ENCODE measurements at places on chromosomes 2 and 18.

- DNase-seq, result no peak
Observed at GRCh38 chr18:69308619-69309018, 92.1 kb upstream of the DOK6 start.

DNA sequence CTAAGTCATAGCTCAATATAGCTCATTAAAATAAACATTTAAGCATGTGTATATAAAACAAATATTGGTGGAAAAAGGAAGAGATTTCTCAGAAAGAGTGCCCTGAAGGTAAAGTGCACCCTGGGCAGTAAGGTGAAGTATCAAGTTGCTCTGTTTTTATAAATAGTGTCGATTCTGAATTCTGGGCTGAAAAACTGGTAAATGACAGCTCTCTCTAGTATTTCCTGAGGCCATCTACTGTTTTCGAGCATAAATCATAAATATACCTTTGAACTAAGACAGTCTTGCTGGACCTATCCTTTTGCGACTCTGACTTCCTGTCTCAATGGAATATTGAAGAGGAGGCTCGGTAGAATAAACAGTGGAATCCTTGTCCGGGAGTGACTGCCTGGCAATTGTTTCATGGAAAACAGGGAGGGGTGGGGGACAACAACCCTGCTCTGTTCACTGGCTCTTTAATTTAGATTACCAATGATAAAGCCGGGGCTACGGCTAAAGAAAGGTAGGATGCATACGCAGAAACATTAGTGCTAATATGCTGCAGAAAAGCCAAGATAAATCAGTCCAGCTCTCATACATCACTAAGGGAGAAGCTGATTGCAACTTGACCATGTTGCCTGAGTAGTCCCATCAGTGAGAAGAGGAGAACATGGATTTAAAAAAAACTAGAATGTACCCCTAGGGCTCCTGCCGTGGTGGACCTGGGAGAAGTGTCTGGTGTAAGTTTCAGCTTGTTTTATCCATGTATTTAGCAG is 124.1 kb downstream of the RAPGEF4 start:
- DNase-seq, result no peak

- no peak for DNase-seq
Observed at GRCh38 chr18:77872166-77872565, 622.5 kb downstream of the GALR1 start.

DNA sequence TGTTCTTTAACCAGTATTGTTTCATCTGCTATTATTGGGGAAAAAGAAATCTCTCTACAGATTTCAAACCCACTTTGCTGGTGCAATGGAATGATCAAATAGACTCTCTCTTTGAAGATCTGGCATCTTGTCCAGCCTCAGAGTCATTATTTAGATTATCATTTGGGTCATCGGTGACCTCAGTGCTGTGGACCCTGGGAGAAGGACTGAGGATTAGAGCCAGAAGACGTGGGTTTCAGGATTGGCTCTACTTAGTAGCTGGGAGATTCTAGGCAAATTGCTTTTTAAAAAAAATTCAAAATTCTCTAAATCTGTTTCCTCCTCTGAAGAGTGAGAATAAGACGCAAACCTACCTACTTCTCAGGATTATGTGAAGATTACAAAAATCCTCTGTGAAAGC is 107.6 kb upstream of the CTAGE1 start:
- no peak for DNase-seq

DNA sequence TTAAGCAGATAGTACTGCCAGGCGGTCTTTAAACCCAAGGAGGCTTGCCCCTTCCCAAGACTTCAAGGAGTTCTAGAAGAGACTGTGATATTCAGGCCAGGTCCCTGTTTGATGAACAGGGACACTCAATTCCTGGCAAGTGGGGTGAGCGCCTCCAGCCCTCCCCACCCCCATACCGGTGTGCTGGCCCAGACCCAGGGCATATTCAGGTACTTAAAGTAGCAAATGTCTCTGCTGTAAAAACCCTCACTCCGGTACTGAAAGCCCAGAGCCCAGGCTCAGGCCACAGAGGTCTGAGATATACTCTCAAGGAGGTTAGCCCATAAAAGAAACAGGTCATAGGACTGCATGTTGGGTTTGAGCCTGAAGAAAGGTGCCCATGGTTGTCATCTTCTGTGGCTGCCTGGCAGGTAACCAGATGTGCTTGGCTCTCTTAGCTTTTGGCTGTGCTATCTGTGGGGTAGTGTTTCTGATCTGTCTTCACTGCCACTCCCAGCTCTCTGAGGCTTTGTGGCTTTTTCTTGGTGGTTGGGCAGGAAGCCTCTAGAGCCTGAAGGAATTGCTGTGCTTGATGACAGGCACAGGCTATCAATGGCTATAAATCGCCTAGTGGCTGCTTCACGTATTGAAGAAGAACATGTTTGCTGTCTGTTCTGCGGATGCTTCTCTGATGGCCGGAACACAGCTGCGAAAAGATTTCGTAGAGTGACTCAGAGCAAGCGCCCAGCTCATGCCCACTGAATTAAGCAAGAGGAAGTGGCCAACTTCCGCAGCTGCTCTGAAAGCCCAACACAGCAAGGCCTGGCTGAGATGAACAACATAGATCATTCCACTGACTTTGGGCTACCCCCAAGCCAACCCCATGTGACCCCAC is 63.3 kb upstream of the ALPP start:
- no peak for DNase-seq

DNA sequence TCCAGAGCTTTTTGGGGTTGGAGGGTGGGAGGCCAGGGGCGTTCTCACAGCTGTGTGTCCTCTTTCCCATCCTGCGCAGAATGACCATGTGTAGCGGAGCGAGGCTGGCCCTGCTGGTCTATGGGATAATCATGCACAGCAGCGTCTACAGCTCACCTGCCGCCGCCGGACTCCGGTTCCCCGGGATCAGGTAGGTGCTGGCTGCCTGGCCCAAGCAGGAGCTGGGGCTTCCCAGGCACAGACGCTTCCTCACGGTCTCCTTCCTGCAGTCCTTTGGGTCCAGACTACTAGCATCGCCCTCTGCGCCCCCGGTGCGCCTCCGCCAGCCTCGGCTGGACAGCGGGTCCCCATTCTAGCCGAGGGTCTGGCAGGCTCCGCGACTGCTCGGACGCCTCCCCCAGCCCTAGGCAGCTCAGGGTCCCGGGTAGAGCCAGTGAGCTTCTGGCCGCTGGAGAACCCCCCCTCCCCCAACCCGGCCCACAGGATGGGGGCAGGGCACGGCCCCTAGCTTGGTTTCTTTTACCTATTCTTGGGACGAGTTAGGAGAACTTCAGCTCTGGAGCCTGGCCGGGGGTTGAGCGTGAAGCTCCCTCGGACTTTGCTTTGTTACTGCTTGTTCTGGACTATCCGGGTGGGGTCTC is 756 bp downstream of the ADCYAP1 start:
- no peak for DNase-seq

- DNase-seq, result no peak
Observed at GRCh38 chr18:79603321-79604204, 76.0 kb upstream of the CTDP1 start.

DNA sequence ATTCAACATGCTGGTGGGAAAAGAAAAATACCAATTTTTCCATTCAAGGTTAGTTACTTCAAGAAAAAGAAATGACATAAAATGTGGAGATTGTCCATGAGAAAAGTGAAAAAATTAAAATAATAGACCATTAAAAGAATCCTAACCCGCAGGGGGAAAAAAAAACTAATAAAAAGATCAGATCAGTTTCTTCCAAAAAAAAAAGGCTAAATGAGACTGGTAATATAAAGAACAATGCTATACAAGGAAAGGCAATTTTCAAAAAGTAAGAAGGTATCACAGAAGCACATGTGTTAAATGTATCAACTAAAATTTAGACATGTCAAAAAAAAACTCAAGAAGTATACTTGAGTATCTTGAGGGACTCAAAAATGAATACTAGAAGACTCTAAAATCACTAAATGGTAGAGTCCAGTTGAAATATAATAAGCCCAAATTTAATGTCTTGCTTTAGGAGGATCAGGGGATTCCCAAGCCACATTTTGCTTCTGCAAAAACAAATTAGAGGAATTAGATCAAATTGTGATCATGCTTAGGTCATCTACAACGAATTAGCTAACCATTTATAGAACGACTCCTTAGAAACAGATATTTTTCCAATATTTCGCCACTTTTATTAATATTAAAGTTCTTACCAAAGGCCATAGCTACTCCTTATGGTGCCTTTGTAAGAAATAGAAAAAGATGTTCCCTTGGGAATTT is 35.8 kb upstream of the GLS start:
- no peak for DNase-seq

GRCh38 chr2:51194656-51195055 is 162.7 kb upstream of the NRXN1 start:
- DNase-seq, result no peak

DNA sequence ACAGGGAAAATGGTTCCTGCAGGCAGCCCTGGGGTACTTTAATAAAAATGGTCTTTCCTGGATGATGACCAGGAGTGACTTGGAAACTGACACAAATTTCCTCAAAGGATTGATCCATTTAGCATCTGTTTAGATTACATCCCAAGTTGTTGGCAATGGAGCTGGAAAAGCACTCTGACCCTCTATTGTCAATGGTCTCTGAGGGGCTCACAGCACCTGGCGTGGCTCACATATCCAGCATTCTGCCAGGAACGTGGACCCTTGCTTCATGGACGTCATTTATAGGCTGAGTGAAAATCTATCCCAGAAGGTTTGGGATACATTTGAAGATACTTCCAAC is 43.8 kb downstream of the SERTAD2 start:
- DNase-seq, result no peak

DNA sequence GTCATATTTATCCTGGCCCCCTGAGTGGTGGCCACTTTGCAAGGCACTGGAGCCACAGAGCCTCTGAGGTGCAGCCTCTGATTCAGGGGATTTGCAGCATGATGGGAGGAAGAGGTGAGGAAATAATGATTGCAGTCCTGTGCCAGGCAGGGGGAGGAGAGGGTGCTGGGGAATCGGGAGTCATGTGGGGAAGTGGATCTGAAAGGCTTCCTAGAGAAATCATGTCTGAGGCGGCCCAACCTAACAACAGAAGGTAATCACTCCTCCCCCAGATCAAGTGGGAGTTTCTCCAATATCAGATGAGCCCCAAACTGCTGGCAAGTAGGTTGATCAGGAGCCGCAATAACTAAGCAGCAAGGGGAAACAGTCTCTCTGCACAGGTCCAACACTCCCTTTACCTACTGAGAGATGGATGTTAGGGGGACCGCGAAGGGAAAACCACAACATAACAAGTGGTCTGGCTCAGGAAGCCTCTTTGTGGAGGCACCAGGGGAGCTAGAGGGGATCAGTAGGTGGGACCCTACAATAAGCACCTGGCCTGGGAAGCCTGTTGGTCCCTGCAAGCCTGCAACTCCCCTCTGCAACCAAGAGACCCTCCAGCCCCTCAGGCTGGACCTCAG is 71.8 kb upstream of the NPAS2 start:
- DNase-seq, result no peak

- no peak for DNase-seq
Observed at GRCh38 chr18:63422864-63423304, 608 bp upstream of the VPS4B start.

DNA sequence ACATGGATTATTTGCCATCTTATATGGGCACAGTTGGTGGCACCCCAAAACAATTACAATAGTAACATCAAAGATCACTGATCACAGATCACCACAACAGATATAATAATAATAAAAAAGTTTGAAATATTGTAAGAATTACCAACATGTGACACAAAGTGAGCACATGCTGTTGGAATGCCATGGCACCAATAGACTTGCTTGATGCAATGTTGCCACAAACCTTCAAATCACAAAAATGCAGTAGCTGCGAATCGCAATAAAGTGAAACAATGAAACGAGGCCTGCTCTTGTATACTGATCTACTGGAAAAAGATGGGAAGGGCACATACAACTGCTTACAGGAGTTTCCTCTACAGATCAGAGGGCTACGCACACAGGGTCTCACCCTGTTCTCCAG is 32.2 kb upstream of the AMMECR1L start:
- no peak for DNase-seq

DNA sequence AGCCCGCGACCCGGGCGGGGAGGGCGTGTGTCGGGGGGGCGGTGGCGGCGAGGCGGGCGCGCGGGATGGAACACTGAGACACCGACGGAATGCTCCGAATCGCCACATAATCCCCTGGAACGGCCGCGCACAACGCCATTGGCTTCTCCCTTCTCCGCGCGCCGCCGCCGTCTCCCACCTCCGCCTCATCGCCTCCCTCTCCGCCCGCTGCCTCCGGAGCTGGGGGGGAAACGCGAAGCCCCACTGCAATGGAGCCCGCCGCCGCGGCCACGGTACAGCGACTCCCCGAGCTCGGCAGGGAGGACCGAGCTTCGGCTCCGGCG is at the start of gene PHLPP1:
TSS of gene PHLPP1 (plus strand) at position 106 of the 323 bp plus-strand sequence. CDS start at position 249, 143 bp downstream.
- DNase-seq, result no peak

GRCh38 chr2:233597522-233597921 is 19.9 kb upstream of the UGT1A8 start:
- DNase-seq, result no peak

DNA sequence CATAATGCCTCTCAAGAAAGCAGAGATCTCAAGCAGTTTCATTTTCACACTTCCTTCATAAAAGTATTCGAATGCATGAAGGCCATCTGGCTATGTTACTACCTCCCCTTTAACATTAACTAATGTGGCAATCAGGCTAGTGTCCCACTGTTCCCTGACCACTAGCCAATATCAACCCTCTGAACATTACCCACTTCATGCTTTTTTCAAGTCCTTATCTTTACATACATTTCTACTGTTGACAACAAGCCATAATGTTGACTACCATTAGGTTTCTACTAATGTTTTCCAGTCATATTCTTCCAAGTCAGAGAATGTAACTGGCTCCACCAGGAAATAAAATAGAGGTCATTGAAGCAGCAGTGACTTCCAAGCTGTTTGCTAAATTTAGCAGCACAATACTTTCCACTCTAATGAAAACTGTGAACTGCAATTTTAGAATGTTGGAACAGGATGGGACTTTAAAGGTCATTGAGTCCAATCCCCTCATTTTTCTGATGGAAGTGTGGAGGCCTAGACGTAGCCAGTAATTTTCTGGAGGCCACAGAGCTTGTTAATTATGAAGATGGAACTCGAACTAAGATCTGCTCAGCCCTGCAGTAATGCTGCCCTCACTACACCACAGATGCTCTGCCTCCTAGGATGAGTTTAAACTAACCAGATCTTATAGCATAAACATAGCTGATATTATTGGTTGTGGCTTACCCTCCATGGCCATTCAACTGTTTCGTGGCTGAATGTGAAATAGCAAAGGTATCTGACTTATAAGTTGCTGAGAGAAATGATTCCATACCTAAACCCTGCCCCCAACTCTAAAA is 630 bp upstream of the PPP1R1C start:
- no peak for DNase-seq

DNA sequence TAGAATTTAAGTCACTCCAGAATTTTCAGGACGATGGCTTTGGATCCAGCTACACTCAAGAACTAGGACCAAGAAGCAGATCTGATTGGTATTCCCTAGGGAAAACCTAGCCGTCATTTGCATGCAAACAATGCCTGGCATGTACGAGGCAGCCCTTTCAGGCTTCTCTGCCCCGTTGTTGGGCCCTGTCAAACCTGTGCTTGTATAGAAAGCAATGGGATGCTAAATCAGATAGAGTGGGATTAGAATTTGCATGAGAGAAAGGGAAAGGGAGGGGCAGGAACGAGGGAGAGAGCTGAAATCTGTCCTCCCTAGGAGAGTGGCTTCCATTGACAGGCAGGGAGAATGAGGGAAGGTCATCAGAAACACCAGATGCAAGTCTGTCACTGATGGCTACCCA is 28.6 kb downstream of the ARID5A start:
- no peak for DNase-seq

Measured in LoVo (cell line).